AML-193 (cell line): ENCODE measurements at places on chromosomes 2 and 18.

DNA sequence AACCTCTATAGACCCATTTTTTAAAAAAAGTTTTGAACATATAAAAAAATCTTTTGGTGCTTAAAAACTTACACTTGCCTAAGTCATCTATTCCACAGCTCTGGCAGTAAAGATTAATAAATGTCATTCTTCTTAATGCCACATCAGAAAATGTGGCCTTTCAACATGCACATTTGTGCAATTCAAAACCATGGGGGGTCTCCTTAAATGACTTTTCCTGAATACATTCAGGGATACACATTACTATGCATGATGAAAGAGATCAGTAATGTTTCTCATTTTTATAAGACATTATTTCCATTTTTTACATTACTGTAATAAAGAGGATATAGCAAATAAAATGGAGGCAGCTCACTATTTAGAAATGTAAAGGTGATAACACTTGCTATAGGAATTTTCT, 142.3 kb downstream of the RBM43 start:
- DNase-seq = no peak

GRCh38 chr2:168920504-168921157, 19.5 kb downstream of the G6PC2 start:
- peak; percentile 43 for DNase-seq

- no peak for DNase-seq
Measured at GRCh38 chr2:12314127-12314760, 402.5 kb upstream of the TRIB2 start.

- peak; percentile 9 for DNase-seq
Measured at GRCh38 chr2:48415836-48416515, 114.0 kb upstream of the STON1 start.

GRCh38 chr2:63497576-63497975, 90.7 kb downstream of the WDPCP start:
- DNase-seq = no peak

DNA sequence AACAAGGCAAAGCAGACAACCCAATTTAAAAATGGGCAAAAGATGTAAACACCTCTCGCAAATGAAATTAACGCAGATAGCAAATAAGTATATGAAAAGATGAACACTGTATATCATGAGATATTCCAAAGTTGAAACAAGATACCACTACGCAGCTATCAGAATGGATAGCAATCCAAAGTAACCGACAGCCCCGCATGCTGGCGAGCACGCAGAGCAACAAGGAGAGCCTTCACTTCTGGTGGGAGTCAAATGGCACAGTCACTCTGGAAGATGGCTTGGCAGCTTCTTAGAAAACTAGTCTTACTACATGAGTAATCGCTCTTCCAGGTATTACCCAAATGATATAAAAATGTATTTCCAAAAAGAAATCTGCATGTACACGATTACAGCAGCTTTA, 1.4 kb downstream of the NDUFA10 start:
- no peak for DNase-seq

DNA sequence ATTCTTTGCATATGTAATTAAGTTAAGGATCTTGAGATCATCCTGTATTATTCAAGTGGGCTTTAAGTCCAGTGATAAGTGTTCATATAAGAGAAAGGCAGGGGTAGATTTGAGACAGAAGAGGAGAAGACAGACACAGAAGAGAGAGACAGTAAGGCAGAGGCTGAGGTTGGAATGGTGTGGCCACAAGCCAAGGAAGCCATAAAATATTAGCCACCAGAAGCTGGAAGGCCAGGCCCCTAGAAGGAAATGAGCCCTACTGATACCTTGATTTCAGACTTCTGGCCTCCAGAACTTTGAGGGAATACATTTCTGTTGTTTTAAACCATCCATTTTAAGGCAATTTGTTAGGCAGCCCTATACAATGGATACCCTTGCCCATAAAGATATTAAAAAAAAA, 66.9 kb upstream of the DLX2 start:
- no peak for DNase-seq

DNA sequence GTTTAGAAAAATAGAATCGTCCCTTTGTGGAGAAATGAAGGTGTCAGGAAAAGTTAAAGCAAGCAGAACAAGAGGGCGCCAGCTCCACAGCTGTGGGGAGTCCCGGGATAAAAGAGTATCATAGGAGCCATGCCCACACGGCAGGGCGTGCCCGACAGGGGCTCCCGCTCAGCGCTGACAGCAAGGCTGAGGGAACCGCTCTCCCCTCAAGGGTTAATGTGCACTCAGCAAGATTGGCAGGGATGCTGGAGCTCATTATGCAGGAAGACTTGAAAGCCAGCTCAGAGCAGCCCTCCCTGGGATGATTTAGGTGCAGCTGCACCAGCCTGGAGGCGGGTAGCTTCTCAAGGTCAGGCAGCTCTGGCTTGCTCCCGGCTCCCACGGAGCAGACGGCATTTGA, 500.2 kb downstream of the EIPR1 start:
- no peak for DNase-seq

- no peak for DNase-seq
Measured at GRCh38 chr2:128414946-128415778, 96.5 kb upstream of the HS6ST1 start.

DNA sequence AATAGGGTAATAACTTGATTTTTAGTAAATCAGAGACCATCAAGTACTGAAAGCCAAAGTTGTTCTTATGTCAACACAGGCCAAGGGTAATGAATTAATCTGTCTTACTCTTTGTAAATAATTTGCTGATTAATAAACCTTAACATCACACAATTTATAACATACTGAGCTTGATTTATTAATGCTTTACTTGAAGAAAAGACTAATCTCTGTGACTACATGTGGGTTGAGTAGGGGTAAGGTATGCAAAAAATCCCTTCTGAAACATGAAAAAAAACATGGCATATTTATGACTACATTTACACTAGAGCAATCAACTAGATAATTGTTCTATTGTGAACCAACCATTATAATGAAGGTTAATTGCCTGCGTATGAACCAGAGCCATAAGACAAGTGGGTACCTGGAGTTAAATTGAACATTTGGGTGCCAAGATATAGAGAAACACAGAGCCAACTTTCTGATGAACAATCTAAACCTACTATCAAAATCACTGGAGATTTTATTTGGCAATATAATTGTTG, 67.7 kb upstream of the GRB14 start:
- no peak for DNase-seq

DNA sequence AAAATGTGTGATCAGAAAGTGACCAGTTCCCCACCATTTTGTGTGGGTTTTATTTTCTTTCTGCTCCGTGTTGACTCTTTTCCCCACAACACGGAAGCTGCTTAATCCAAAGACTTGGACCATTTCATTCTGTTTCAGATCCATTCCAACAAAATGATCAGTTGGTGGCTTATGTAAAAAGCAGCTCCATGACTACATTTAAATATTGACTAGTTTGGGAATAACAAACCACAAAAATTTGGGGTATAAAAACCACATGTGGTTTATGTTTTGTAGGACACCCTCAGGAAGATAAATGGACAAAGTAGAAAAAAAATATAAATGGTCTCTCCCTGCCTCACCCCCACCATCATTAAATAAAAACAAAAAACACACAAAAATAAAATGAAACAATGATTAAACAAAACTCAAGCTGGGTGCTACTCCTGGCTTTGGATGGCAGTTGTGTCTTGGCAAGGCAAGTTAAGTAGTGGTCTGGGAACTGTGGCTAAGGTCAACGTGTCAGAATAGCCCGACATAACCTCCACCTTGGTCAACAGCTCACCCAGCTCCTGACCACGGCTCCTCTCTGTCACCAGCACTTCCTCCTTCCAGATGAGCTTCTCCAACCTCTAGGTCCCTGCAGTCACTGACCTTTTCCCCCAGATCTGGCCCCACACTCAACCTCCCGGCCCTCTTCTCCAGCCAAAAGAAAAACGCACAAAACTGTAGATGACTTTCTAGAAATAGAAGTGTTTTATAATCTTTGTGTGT, 12.8 kb upstream of the WIPF1 start:
- DNase-seq = peak; percentile 72

GRCh38 chr2:176193048-176193447, 4.6 kb downstream of the HOXD1 start:
- DNase-seq = no peak

GRCh38 chr18:25284281-25284680, 67.7 kb downstream of the ZNF521 start:
- DNase-seq = no peak

GRCh38 chr2:213934560-213934959, 476.3 kb upstream of the VWC2L start:
- DNase-seq = peak; percentile 12

GRCh38 chr18:25074925-25075324, 277.0 kb downstream of the ZNF521 start:
- no peak for DNase-seq

GRCh38 chr2:118309257-118309945, 221.1 kb downstream of the INSIG2 start:
- no peak for DNase-seq

DNA sequence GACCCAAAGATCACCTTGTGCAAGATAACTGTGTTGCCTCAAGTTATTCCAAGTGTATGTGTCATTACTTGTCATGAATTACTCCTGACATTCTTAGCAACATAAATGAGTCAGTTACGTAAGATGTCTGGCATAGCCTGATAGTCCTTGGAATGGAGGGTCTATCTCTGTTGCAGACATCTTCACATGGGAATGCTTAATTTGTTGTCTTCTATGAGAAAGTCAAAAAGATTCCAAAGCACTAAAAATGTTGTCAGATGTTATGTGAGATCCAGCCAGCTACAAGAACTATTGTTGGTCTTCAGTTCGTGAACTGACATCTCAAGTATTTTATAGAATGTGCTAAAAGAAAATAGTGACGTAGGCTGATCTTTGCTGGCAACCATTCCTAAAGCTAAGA, 178.2 kb upstream of the RASGRP3 start:
- DNase-seq = no peak

DNA sequence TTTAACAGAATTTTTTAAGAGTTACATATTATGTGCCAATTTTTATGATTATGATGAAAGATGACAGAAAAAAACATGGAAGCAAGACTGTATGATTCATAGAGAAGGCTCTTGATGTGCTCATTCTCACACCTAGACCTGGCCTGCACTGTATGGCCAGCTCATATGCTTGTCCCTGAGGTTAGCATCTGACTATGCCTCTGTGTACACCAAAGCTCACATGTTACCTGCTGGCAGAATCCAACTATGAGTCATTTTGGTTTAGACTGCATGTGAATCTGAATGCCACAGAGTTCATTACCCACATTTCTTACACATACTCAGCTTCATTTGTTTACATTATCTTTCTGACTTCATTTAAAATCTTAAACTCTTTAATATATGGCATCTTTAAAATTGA, 139.0 kb downstream of the DSC3 start:
- DNase-seq = no peak

GRCh38 chr2:218394298-218395089, 5.2 kb upstream of the CTDSP1 start:
- DNase-seq = no peak

DNA sequence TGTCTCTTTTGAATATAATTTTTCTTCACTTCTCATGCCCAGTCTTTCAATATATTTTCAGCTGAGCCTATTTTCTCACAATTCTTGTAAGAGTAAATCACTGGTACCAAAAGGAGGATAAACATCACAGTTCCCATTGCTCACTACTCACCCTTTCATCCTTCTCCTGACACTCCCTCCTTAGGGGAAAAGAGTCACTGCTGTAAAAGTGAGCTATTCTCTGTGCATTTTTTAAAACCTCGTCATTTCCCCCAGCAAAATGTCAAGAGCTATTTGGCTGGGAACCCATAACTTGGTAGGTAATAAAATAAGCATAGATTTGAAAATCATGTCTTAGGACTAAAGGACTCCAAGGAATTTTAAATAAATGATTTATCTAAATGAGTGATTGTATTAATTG, 340.1 kb upstream of the GYPC start:
- no peak for DNase-seq

DNA sequence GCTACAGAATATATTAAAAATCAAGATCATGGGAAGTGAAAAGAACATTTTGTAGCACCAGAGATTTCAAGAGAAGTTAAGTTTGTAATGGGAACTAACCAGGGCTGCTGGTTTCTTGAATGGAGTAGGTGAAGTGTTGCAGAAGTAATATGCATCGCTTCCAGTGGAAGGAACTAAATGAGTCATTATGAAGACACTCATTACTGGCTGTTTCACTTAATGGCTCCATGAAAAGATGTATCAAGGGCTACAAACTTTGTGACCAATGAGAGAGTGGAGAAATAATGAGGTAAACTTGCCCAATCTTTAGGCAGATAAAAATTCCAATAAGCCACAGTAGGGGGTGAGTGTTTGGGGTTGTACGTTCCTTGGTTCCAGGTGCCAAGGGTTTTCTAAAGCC, 380.4 kb upstream of the POU3F3 start:
- DNase-seq = peak; percentile 28

- no peak for DNase-seq
Measured at GRCh38 chr2:950080-950966, at the start of gene SNTG2. Gene SNTG2 (plus strand): TSS chr2:950849. CDS start chr2:950997, 148 bp downstream.

- DNase-seq = no peak
Measured at GRCh38 chr2:14615121-14615520, 17.4 kb upstream of the LRATD1 start.

- no peak for DNase-seq
Measured at GRCh38 chr18:48729404-48729803, 190.6 kb downstream of the CTIF start.

GRCh38 chr2:195532255-195532627, 124.8 kb upstream of the SLC39A10 start:
- no peak for DNase-seq

DNA sequence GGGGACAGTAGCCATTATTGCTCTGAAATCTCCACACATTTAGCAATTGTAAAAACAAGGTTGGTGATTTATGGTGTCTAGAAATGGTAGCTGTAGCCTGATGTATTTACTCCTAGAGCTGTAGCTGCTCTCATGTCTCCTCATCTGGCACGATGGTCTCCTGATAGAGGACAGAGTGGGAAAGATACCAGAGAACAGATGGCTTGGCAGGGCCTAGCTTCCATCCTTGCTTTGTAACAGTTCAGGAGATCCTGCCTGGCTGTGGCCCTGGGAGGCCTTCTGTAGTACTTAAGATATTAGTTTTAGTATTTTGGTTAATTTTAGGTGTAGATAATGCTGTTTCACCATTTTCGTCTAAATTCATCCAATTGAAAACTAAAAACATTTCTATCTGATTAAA, 6.7 kb downstream of the ATG16L1 start:
- DNase-seq = no peak

- DNase-seq = no peak
Measured at GRCh38 chr2:96537734-96538486, 1.4 kb downstream of the ARID5A start.

GRCh38 chr2:237132799-237133198, 47.1 kb downstream of the COPS8 start:
- no peak for DNase-seq

- DNase-seq = no peak
Measured at GRCh38 chr2:128867936-128868636, 549.4 kb upstream of the HS6ST1 start.

GRCh38 chr2:37790462-37790861, 119.0 kb upstream of the CDC42EP3 start:
- no peak for DNase-seq

GRCh38 chr2:196329959-196330358, 158.6 kb upstream of the STK17B start:
- DNase-seq = no peak

GRCh38 chr2:175964195-175964594, 37.9 kb downstream of the LNPK start:
- peak; percentile 6 for DNase-seq

- no peak for DNase-seq
Measured at GRCh38 chr2:68512326-68512725, 44.9 kb downstream of the APLF start.
